ENCODE measurements at places on chromosomes 2 and 18.

- no peak for DNase-seq
These were observed 109.7 kb downstream of the SP100 start for GRCh38 chr2:230525682-230526081.

- no peak for DNase-seq
These were observed 4.8 kb upstream of the EFHD1 start for GRCh38 chr2:232628466-232629128.

GRCh38 chr2:151560289-151560688, 150.6 kb downstream of the RIF1 start:
- DNase-seq = no peak

GRCh38 chr2:46984642-46985476, 69.3 kb upstream of the MCFD2 start:
- DNase-seq = peak; percentile 53

DNA sequence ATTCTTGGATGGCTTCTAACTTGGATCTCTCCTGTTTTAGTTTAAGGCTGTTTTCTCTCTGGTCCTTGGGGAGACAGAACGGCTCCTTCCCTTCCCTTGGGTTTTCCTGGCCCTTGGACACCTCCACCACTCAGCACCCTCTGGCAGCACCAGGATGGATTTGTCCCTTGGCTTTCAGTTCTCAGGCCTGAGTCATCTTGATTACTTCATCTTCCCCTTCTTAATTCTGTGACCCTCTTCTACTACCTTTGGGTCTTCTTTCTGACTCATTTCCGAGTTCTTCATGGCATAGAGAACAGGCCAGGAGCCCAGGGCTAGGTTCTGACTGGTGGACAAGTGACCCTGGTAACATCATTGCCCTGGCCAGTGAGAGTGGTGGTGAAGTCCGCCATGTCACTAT, 14.9 kb downstream of the IGFBP2 start:
- DNase-seq = no peak

DNA sequence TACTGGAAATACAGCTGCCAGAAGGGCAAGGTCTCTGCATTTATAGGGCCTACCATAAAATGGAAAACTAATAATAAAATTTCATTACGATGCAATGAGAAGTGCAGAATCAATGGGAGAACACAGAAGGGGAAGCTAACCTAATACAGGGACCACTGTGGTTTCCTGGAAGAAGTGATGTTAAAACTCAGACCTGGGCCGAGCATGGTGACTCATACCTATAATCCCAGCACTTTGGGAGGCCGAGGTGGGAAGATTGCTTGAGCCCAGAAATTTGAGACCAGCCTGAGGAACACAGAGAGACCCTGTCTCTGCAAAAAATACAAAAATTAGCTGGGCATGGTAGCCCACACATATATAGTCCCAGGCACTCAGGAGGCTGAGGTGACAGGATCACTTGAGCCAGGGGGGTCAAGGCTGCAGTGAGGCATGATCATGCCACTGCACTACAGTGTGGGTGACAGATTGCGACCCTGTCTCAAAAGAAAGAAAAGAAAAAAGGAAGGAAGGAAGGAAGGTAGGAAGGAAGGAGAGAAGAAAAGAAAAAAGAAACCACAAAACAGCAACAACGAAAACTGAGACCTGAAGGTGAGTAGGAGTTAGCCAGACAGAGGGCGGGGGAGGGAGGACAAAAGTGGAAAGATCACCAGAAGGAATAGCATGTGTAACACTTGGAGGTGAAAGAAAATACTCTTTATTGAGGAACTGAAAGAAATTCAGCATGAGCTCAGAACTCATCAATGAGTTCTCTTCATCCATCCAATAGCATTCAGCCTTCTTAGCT, 58.3 kb upstream of the DTNA start:
- DNase-seq = no peak

DNA sequence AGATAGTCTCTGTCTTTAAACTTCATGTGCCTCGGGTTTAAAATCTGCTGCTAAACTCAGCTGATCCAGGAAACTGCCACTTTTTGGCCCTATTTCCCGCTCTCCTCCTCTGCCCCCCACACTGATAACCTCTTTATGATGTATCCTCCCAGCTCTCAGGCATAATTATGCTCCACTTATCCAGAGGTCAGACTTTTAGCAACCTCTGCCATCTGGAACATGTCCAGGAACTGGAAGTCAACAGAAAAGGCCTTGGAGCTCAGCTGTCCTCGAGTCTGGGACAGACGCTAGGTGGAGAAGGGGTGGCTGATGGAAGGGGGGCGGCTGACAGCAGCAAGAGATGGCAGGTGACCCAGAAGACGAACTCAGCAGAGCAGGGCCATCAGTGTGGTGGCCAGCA, 41.2 kb downstream of the ASAP2 start:
- no peak for DNase-seq

GRCh38 chr2:20431301-20431698, 15.6 kb upstream of the RHOB start:
- DNase-seq = no peak

DNA sequence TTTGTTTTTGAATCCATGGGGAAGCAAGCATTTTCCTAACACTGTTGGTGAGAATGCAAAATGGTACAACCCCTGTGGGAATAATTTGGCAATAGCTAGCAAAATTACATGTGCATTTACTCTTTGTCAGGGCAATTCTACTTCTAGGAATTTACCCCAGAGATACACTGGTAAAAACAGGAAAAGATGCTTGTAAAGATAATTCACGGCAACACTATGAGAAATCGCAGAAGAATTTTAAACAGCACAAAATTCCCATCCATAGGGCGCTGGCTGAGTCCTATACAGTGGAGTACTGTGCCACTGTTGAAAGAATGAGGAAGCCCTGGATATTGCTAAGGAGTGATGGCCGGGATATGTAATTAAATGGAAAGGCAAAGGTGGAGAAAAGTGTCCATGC, 75.8 kb downstream of the DGKD start:
- no peak for DNase-seq

- DNase-seq = no peak
These were observed 62.1 kb upstream of the GLI2 start for GRCh38 chr2:120673571-120674061.

GRCh38 chr2:16090650-16091575, 150.6 kb downstream of the MYCN start:
- DNase-seq = no peak

- peak; percentile 43 for DNase-seq
These were observed 5.5 kb upstream of the SFT2D3 start for GRCh38 chr2:127695491-127696472.

- DNase-seq = no peak
These were observed 517.1 kb upstream of the MYT1L start for GRCh38 chr2:2848198-2848597.

GRCh38 chr2:63652652-63652985, 63.9 kb downstream of the MDH1 start:
- DNase-seq = no peak

DNA sequence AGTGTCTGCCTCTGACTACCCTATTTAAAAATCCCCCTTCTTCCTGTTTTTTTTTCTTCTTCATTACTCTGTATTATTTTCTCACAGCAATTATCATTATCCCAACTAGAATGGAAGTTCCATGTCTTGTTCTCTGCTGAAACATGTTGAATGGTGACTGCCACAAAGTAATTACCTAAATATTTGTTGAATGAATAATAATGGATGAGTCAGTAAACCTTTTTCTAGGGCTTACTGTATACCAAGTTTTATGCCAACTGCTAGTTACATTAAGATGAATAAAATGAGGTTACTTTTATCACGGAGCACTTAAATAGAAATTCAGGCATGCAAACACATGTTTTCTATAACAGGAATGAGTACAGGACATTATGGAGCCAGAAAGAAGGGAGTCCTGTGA, 490.6 kb downstream of the THSD7B start:
- DNase-seq = no peak

DNA sequence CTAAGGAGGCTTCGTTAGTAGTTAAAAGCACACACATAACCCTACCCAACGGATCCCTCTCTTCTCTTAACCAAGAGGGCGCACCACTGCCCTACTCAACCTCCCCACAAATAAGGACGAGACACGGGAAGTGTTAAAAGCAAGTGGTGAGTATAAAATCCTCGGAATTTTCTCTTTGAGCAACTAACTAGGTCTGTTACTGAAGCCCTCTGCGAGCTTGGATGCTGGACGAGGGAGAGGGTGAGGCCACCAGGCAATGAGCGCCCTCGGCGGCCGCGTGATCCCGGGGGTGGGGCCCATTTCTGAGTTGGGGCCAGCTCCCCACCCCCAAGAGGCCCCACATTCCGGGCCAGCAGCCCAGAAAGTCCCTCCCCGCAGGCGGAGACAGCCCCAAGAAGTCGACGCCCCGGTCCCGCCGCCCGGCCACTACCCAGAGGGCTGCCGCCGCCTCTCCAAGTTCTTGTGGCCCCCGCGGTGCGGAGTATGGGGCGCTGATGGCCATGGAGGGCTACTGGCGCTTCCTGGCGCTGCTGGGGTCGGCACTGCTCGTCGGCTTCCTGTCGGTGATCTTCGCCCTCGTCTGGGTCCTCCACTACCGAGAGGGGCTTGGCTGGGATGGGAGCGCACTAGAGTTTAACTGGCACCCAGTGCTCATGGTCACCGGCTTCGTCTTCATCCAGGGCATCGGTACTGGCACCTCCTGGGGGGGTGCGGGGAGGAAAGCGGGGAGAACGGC, at the start of gene CYBRD1:
TSS of gene CYBRD1 (plus strand) at position 423 of the 736 bp plus-strand sequence. CDS start at position 495, 72 bp downstream.
- peak; percentile 87 for DNase-seq

DNA sequence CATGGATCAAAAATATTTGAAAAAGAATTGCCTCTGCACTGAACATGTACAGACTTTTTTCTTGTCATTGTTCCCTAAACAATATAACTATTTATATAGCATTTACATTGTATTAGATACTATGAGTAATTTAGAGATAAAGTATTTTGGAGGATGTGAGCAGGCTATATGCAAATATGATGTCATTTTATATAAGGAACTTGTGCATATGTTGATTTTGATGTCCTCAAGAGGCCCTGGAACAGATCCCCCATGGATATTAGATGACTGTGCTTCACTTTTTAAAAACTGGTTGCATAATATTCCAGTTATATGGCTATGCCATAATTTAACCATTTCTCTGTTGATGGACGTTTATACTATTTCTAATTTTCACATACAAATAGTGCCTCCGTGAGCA, 16.5 kb downstream of the LCLAT1 start:
- no peak for DNase-seq

DNA sequence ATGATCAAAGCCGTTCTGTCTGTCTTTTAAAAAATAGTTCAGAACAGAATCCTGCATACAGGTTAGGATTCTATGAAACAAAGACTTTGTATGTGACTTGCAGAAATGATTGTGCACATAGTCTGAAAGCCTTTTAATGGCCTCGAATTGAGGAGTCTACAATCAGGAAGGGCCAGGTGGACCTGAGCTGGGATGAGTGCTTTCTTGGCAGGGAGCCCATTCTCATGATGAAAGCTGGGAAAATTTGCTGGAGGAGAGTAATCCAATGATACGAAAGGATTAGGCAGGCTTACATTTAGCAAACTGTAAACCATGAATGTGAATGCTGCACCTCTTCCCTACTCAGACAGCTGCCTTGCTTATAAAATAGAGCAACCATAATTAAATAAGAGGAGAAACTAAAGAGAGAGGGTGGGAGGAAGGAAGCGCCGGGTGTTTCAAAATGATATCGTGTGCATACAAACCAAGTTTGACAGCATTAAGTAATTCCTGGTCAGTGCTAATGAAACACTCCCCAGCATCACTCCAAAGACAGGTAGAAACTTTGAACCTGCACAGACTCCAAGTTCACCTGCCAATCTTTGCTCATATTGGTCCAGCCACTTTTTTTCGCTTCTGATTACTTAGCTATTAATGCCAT, 23.7 kb upstream of the CXCR4 start:
- DNase-seq = no peak

DNA sequence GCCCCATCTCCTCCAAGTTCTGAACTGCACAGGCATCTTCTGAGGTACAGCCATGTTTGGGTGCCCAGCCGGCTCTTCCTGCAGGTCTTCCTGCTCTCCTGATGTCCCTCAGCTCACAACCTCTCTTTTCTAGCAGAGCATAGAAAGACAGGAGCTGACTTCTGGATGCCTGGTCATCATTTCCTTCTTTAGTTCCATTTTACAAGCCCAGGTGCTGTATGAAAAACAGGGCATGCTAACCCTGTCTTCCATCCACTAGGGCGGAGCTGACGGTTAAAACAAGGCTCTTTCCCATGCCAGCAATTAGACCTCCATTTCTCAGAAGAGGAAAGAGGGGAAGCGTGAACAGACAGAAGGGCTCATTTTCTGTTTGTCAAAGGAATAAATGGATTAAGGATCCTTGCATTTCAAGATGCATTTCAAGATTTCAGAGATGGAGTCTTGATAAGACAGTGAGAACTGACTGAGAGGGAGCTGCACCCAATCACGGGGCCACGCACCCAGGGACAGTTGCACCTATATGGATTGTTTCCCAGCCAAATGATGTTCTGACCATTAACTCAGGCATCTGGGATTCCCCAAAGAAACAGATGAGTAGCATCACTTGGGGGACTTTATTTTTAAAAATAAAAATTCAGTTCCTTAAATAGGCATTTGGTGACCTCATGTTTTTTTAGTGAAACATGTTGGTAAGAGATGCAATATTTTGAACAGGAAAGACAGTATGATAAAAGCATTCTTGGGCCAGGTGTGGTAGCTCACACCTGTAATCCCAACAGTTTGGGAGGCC, 45.8 kb upstream of the EML6 start:
- peak; percentile 21 for DNase-seq

- no peak for DNase-seq
These were observed 157.4 kb upstream of the RGPD4 start for GRCh38 chr2:107669335-107669734.

DNA sequence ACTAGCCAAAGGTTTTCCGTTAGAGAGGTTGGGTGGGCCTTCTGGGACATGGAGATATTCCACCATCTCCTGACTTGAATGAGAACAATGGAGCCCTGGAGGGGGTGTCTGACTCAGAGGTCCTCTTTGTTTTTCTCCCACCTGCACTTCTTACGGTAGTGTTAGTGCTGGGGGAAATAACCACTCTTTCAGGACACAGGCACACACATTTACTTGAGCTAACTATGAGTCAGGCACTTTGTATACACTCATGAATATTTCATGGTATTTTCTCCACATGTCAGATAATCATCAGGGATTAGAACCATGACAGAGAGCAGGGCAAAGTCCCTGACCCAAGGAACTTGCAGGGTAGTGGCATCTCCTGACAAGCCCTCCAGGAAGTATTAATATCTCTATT, 439.1 kb downstream of the TSN start:
- DNase-seq = no peak

DNA sequence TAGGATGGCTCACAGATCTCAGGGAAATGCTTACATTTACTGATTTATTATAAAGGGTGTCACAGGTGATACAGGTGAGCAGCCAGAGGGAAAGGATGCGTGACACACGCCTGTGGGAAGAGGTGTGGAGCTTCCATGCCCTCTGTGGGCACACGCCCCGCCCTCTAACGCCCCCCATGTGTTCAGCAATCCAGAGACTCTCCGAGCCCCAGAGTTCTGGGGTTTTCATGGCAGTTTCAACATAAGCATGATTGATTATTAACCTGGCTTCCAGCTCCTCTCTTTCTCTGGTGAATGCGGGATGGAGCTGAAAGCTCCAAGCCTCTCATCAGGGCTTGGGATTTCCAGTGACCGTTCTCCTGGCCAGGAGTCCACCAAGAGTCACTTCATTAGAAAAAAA, 34.3 kb upstream of the ODC1 start:
- DNase-seq = no peak

GRCh38 chr2:15652801-15653200, 61.1 kb downstream of the DDX1 start:
- DNase-seq = no peak

GRCh38 chr2:241877989-241878970, 8.8 kb downstream of the RTP5 start:
- DNase-seq = peak; percentile 84

- no peak for DNase-seq
These were observed 56.1 kb upstream of the C2orf15 start for GRCh38 chr2:99085421-99085820.

- DNase-seq = no peak
These were observed 301.8 kb upstream of the ACVR2A start for GRCh38 chr2:147543056-147543455.

Data from GM20000 (cell line).